IPS DF 6.9 (cell line): ENCODE measurements at places on chromosomes 3 and 15.

DNA sequence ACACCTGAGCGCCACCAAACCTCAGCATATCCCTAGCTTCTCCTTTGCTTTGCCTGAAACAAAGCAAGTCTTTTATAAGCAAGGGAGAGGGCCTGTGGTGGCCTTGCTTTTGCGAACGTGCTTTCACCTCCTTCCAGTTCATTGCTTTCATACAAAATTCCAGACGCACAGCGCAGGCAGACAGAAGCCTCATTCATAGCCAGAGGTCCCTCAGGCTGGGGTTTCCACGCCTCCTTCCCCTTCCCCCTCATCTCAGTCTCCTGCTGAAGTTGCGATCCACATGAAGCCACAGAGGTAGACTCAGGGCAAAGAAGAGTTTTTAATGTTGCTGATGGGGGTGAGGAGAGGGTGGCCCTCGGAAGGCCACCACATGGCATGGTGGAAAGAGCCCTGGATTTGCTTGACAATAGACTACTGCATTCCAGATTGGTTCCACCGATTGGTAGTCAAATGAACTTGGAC, 59.4 kb upstream of the FLNB start:
- no peak overlapping the region for H3K27ac ChIP-seq
- H3K4me1 ChIP-seq: peaks cover 5% of the 10 kb centered on the region; the same call in 1 of the 2 replicates
- no peak for DNase-seq
- H3K4me3 ChIP-seq: no peak overlapping the region

DNA sequence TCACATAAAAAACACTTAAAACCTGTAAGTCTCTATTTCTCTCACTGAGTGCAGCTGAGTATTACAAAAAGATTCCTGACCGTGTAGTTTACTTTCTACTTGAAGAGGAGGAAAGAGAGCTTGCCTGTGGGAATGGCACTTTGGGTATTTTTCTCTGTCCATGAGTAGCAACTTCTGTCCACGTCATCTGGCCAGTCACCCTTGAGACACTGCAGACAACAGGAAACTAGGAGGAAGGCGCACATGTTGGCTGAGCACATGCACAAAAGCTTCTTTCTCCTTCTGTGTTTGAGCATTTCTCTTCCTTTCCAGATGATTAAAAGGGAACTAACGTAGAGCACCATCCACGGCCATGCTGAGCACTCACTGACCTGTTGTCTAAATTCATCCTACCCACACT, 19.7 kb downstream of the STARD5 start:
- no peak for DNase-seq
- H3K4me1 ChIP-seq: peaks cover 6% of the 10 kb centered on the region
- H3K27me3 ChIP-seq: no peaks in the 10 kb centered on the region
- H3K27ac ChIP-seq: no peak overlapping the region

- no peaks in the 10 kb centered on the region for H3K27me3 ChIP-seq
- H3K4me1 ChIP-seq: no peaks in the 10 kb centered on the region; the same call in 1 of the 2 replicates
- DNase-seq: no peak
- no peak overlapping the region for H3K27ac ChIP-seq
- no peaks in the 10 kb centered on the region for H3K36me3 ChIP-seq
These were observed 97.3 kb downstream of the AKAP13 start for GRCh38 chr15:85477730-85478129.

DNA sequence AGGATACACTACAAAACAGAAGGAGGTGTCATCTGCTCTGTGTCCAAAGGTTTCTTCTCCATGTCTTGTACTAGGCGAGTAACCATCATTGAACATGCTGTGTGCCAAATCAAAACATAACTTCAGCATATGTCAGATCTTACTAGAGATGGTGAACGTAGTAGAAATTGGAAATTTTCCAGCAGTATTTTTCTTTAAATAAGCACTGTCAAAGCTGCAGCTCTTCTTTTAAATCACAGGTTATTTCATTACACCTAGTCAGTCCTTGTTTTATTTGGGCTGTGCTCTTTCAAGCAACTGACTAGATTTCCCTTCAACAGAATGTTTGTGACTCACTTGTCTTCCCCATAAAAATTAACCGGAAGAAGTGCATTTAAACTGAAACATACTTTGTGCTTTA, 46.5 kb downstream of the MSL2 start:
- H3K4me1 ChIP-seq: no peaks in the 10 kb centered on the region
- no peak overlapping the region for H3K27ac ChIP-seq
- no peaks in the 10 kb centered on the region for H3K27me3 ChIP-seq
- H3K36me3 ChIP-seq: peaks cover 5% of the 10 kb centered on the region; the same call in 1 of the 2 replicates
- no peak overlapping the region for H3K4me3 ChIP-seq

- DNase-seq: no peak
- H3K27ac ChIP-seq: no peak overlapping the region
- no peaks in the 10 kb centered on the region for H3K27me3 ChIP-seq
- no peaks in the 10 kb centered on the region for H3K4me1 ChIP-seq
- H3K36me3 ChIP-seq: no peaks in the 10 kb centered on the region
These were observed 21.7 kb downstream of the ETFA start for GRCh38 chr15:76289582-76289981.

DNA sequence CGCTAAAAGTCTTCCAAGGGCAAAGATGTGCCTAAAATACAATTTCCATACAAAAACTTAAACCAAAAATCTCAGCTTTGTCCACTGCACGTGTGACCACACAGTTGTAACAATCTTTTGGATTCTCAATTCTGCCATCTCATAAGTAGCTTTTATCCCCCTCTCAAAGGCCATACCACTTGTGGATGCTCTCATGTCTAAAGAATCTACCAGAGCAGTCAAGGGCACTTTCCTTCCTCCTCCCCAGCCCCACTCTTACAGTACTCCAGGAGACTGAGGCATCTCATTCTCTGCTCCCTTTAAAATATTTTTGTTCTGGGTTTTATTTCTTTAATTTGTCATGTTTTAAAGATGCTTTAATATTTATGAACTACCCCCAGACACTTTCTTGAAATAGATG, 102.3 kb upstream of the PFN2 start:
- H3K4me1 ChIP-seq: peaks cover 4% of the 10 kb centered on the region; the same call in 1 of the 2 replicates
- DNase-seq: no peak
- no peaks in the 10 kb centered on the region for H3K36me3 ChIP-seq
- H3K4me3 ChIP-seq: no peak overlapping the region
- no peak overlapping the region for H3K27ac ChIP-seq
- no peaks in the 10 kb centered on the region for H3K27me3 ChIP-seq

GRCh38 chr3:24661175-24661584, 166.5 kb upstream of the THRB start:
- H3K4me3 ChIP-seq: no peak overlapping the region
- no peak overlapping the region for H3K27ac ChIP-seq
- no peaks in the 10 kb centered on the region for H3K27me3 ChIP-seq
- no peaks in the 10 kb centered on the region for H3K36me3 ChIP-seq
- H3K4me1 ChIP-seq: no peaks in the 10 kb centered on the region

GRCh38 chr3:53083521-53083920, 37.6 kb upstream of the SFMBT1 start:
- H3K36me3 ChIP-seq: no peaks in the 10 kb centered on the region
- DNase-seq: no peak
- no peak overlapping the region for H3K4me3 ChIP-seq
- no peak overlapping the region for H3K27ac ChIP-seq
- no peaks in the 10 kb centered on the region for H3K4me1 ChIP-seq

DNA sequence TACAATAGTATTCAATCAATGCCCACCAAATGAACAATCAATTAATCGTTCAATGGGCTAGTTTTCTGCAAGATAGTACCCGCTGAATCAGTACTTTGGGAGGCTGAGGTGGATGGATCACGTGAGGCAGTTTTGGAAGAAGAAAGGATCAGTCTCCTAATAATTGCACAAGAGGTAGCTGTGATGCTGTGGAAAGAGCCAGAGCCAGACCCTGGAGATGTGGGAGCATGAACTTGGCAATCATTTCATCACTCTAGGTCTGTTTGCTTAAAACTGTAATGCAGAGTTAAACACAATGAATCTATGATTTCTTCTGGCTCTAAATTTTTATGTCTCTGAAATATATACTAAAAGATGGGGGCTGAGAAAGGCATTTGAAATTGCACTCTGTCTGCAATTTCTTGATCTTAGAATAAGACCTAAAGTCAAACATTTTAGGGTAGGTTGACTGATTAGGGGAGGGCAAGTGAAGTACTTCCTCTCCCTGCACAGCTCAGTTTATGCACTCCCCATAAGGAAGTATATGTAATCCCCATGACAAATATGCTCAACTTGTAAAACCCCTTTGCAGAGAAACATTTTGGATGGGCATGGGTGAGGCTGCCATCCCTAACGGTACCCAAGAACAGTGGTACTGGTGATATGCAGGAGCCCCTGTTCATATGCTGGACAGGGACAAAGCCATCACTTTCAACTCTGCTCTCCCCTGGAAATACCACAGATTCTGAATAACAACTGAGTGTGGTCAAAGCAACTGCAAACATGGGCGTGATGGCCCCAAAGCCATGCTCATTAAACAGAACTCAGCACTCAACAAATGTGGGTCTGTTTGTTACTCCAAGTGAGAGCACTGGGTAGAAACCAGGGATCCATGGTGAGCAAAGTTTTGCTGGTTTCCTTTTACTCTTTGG, 28.6 kb upstream of the SPATA12 start:
- no peak overlapping the region for H3K27ac ChIP-seq
- no peaks in the 10 kb centered on the region for H3K36me3 ChIP-seq
- no peaks in the 10 kb centered on the region for H3K27me3 ChIP-seq
- no peak for DNase-seq

DNA sequence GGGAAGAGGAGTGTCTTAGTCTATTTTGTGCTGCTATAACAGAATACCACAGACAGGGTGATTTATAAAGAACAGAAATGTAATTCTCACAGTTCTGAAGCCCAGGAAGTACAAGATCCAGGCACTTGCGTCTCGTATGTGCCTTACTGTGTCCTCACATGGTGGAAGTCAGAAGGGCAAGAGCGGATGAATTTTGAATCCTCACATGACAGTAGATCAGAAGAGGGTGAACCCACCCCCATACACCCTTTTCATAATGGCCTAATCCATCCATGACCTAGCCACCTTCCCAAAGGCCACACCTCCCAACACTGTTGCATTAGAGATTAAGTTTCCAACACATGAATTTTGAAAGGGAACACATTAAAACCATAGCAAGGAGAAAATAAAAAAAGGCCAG, 18.7 kb upstream of the ANXA2 start:
- no peaks in the 10 kb centered on the region for H3K27me3 ChIP-seq
- H3K36me3 ChIP-seq: no peaks in the 10 kb centered on the region
- no peak overlapping the region for H3K27ac ChIP-seq
- DNase-seq: no peak
